ENCODE measurements at places on chromosomes 12 and 14.

GRCh38 chr12:98198261-98198982 lies 317.0 kb upstream of the TMPO start:
- DNase-seq = no peak

DNA sequence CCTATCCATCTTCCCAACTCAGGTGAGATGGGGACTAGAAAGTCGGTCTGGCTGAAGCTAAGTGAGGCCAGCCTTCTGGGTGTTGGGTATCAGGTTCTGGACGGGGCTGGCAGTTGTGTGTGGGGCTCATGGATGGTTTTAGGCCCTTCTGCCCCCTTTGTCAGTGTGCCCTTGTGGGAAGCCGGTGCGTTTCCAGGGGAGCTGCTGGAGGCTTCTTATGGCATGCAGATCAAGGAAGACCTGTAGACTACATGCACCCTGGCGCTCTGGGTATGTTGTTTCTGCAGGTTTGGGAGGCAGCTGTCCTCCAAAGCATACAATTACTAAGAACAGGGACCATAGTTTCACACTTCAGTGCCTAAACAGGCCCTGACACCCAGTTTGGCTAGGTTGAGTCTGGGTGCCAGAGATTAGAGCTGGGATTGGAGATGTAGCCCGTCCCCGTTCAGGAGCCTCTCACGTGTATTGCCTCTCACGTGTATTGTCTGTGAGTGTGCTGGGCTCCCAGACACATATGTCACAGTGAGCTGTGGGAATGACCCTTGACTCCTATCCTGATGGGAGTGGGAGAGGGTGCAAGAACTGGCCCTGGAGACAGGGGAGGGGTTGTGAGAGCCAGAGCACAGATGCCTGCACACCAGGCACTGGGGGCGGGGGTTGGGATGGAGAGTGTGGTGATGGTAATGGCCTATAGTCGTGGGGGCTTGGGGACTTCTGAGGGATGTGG lies 84.4 kb downstream of the SLC25A47 start:
- DNase-seq = no peak

DNA sequence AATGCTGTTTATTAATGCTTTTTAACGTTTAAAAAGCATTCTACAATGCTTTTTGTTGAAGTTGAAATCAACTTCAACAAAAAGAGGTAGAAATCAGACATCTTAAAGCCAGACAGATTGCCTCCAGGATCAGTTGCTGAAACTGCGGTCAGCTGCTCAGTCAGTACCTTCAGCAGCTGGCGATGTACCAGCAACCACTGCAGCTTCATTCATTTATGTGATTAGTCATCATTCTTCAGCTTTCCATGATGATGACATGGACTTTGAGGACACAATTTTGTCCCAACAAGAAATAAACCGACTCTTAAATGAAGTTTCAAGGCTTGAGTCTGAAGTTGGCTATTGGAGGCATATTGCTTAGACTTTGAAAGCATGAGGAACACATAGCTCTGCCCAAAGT lies 31.5 kb upstream of the NUAK1 start:
- no peak for DNase-seq

DNA sequence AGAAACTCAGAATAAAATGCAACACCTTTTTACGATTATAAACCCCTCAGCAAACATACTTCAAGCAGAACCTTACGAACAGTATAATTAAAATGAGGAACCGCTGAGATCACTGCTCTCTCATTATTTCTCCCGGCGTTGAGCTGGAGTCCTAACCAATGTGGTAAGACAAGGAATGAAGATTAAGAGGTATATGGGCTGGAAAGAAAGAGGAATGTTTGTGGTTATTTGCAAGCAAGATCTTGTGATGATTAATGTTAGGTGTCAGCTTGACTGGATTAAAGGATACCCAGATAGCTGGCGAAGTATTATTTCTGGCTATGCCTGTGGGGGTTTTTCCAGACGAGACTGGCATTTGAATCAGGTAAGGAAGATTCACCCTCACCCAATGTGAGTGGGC lies 10.3 kb upstream of the ZNF84 start:
- no peak for DNase-seq
